ENCODE measurements at places on chromosomes 12 and 14.

DNA sequence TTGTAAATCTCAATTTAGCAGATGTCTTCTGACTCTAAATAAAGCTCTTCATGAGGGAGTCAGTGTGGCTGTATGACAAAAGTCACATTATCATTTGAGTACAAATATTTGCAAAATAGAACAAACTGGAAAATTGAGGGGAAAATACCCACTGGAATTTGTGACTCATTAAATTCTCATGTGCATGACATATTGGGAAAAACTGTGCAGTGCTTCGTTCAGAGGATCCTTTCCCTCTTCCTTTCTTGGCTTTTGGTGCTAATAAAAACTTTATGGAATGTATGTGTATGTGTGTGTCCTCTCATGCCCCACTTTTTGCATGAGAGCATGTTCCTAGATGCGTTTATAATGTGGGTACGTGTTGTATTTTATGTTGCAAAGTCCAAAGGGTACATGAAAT is 267.8 kb downstream of the KTN1 start:
- DNase-seq, result no peak

DNA sequence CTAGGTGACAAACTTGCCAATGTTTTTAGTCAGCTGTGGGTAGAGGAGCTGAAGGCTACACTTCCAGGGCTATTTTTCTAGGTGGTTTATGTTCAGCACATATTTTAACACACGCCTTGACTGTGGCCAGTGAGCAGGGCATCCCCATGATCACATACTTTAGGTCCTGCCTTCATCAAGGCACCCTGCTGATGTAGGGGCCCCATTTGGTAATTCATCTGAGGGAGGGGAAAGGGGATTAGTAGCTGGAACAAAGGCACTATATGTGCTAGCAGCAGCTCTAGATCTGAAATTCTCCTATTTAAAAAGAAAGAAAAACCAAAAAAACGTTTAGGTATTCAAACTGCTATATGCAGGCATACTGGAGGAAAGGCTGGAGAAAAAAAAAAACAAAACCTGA is 14.5 kb downstream of the EGLN3 start:
- DNase-seq, result no peak

- no peak for DNase-seq
Observed at GRCh38 chr12:107586256-107586970, 99.2 kb upstream of the PWP1 start.

DNA sequence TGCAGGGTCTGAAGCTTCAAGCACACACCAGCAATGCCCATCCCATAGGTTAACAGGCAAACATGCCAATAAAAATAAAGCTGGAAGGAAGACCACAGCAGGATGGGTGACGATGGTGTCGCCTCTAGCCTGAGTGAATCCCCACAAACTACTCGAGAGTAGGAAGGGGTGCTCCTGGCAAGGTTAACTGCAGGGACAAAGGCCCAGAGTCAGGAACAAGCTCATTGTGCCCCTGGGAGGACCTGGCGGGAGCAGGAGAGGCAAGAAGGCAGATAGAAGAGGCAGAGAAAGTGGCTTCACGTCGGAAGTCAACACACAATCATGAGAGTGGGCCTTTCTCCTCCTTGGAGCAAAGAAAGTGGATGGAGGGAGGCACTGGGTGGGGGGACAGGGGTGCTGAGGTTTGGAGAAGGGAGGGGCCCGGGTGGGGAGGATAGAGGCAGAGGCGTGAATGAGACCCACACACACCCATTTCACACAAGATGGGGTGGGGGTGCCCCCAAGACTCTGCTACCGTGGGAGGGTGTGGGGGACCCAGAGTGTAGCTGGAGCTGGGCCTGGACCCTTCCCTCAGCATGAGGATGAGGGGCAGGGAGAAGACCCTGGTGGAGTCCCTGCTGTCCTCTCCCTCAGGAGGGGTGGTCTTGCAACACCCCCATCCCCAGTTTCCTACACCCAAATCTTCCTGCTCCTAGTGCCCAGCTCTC is 43.1 kb downstream of the DIO3 start:
- DNase-seq, result no peak

DNA sequence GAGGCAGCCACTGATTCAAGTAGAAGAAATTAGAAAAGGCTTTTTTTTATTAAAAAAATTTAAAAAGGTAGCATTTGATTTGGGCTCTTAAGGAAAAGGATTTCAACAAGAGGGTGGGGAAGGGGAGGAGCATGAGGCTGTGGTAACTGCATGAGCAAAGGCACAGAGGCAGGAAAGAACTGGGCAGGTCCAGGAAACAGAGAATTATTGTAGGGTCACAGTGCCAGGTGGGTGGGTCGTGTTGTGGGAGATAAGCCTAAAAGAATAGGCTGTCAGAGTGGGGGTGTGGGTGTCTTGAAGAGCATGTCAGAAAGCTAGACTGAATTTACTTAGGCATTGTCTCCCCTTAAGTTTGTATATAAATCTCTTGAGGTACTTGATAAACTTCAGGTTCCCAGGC is 7.8 kb downstream of the LIMA1 start:
- no peak for DNase-seq

DNA sequence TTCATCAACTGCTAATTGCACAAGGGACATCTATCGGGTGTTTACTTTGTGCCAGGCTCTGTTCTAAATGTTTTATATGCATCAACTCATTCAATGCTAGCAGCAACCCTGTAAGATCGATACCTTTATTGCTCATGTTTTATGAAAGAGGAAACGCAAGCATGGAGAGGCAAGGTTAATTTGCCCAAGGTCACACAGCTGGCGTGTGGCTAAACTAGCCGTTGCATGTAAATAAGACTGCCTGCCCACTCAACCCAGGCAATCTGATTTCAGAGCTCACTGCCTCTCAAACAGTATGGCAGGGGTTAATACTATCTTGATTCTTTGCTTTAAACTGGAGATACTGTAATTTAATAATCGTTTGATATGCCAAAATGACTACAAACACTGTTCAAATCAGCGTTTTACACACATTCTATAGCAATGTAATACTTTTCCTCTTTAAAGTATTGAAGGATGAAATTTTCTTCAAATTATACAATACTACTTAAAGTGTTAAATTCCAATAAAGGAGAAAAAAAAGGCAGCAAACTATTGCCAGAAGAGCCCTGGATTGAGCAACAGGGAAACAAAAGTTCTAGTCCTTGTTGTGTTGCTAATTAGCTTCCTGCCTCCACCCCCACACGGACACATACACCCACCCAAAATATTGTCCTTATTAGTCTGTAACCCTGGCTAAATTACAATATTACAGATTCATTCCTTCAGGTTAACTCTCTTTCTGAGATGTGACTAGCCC is 39.1 kb upstream of the DHRS7 start:
- DNase-seq, result no peak

DNA sequence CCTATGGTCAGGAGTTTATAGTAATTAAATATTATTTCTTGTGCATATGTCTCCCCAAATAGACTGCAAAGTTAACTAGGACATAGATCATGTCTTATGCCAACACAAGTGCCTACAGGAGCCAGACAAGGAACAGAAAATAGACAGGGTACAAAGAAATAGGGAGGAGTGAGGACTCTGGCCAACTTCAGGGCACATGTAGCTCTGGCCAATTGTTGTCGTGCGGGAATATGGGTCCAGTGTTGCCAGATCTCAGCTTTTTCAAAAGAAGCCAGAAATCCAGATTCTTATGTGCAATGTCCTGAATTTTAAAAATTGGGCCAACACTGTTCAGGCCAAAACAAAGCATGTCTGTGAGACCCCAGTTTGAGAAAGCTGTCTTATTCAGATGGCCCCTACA is 68.7 kb downstream of the RFX4 start:
- DNase-seq, result no peak

- no peak for DNase-seq
Observed at GRCh38 chr12:54017027-54017788, 8.4 kb downstream of the HOXC8 start.

DNA sequence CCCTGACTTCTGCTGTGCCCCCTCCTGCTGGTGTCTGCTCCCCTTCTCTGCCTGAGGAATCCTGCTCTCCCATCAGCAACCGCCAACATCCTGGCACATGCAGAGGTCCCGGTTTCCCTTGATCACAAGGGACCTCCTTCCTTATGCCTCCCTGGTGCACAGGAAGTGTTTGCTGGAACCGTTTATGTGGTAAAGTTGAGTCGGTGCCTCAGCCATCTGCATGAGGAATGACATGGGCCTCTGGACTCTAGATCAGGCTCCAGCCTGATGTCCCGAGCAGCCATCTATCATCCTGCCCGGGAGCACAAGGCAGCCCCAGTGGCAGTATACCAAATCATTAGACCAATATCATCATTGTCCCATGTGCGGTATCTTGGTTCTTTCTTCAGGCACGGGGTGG is 90.4 kb downstream of the BORCS5 start:
- no peak for DNase-seq

DNA sequence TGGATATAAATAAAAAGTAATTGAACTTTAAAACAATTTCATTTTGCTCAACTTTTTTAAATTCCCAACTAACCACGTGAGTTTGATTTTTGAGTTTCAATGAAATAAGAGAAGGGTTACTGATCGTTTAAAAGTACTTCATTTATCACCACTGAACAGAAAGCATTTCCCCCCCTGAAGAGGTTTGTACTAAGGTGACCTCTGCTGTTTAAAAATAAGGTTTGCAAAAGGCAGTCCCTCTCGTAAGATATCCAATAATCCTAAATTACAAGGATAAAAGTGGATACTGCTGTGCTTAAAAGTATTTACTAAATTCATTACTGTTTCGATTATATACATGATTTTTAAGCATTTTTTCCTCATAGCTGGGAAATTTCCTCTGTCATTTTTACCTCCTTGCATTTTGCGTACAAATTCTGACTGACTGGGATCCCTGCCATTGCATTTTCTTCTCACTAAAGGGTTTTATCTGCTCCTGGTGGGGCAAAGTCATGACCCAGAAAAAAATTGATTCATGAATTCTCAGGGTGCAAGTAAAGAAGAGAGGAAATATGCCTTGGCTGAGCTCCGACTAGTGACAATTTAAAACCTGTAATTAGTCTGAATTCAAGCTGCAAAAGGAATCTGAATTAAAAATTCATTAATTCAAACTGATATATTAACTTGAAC is 463.8 kb downstream of the PRKD1 start:
- no peak for DNase-seq

DNA sequence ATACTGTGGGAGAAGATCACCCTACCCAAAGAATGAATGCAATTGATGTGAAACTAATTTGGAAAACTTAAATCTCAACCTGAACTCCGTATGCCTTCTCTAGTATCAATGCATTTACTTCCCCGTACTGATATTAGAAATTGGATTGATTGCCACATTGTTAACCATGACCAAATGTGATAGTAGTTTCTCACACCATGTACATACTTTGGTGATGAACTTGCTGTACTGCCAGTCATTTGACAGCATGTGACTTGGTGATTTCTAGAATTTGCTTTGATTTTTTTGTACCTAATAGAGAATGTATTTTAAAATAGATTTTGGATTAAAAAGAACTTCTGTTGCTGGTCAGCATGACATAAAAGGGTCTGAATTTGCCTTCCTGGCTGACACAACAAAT is 579.8 kb upstream of the TMEM132C start:
- no peak for DNase-seq

DNA sequence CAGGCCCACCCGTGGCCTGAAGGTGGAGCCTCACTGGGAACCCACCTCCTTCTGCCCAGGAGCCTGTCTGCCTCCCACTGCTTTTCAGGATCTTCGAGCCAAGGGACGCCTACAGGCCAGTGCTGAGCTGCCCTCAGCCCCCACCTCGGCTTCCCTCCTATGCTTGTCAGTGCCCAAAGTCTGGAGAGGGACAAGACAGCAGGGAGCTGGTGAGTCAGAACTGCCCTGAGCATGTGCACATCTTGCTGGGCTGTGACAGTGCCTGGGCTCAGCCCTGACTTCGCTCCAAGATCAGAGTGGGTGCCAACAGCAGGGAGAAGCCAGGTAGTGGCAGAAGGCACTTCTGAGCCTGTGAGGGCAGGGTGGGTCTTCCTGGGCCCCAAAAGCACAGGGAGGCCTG is 286.8 kb downstream of the AEBP2 start:
- no peak for DNase-seq

GRCh38 chr12:6426882-6427671 is 17.7 kb upstream of the CD27 start:
- peak; percentile 91 for DNase-seq

DNA sequence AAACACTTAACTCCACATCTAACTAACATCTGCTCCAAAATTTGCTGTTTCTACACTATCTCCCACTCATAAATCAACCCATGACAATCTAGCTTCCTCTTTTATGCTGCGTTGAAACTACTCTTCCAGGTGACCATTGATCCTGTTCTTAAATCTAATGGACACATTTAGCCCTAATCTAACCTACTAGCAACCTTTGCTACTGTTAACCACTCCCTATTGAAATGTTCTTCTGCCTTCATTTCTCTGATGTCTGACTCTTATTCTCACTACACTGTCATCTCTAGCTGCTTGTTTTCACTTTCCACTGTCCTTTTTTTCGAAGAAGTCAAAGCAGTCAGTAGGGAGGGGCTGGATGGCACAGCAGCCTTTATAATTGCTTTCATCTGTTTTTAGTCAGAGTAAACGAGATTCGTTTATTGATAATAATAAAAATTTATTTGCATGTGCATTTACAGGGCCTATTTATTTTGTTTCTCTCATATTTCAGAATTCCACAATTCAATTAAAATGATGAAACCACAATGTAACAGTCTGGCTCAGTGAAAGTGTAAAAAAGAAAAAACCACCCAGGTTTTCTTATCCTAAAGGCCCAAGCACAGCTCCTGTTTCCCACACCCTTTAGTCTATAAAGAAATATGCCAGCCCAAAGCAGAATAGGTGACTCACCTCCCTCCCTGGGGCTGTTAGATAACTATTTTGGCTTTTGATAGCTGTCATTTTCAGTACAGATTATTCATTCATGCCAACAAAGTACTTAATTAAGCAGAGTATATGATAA is 44.9 kb downstream of the ATP2B1 start:
- DNase-seq, result peak; percentile 17

All from activated CD4-positive, alpha-beta T cell treated with anti-CD3 and anti-CD28 coated beads, Interleukin-2, amount 50 U/mL, for 4 hours (primary cell).